HCT116 (cell line): ENCODE measurements at places on chromosomes 16 and 17.

DNA sequence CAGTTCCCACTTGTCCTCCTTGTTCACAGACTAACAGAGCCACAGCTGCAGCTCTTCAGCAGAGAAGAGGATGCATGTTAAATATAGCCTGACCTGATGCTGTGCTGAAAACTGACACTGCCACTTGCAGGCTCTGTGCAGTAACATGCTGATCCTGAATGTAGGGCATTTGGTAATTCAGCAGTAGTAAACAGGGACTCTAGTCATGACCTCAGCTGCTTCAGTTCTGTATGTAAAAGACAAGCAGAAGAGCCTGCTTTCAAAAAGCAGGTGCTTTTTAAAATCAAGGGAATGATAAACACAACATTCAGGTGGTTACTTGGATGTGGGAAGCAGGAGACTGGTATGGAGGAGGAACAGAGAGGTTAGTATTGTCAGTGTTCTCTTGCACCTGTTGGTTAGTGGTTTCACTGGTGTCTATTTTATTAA, 33.8 kb downstream of the ESRP2 start:
- DNase-seq, result no peak

- DNase-seq, result no peak
Measured at GRCh38 chr16:49837688-49838410, 18.1 kb downstream of the ZNF423 start.

DNA sequence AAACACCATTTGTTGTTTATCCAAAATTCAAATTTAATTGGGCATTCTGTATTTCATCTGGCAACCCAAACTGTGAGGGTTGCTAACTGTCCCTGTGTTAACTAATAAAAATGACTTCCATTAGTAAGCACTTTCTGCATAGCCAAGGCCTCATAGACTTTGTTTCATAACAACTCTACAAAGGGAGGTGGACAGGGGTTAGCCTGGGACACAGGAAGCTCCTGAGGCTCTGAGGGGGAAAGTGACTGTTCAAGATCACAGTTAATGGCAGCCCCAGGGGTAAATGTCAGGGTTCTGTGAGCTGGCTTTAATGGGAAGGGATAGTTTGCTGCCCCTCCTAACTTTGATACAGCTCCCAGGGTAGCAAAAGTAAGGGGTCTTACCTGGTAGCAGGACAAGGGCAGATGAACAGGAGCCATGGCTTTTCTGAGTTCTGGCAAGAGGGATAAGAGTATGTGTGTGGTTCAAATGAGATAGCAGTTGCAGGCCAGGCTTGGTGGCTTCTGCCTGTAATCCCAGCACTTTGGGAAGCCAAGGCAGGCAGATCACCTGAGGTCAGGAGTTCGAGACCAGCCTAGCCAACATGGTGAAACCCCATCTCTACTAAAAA, 2.2 kb downstream of the HEATR9 start:
- DNase-seq, result no peak

DNA sequence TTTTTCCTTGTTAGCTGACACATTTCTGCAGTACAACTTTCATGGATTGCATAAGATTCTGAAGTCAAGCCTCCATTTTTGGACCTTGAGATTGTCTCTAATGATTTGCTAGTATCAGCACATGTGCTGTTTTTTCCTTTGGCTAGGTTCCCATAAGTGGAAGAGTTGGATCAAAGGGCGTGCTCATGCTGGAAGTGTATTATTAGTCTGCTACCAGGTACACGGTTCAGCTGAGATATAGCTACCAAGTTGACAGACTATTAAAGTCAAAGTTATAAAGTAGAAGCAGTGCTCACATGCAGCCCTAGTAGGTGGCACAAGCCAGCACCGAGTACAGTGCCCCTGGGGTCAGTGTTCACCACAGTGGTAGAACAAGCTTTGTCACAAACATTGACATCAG, 3.2 kb downstream of the FAHD1 start:
- DNase-seq, result no peak

DNA sequence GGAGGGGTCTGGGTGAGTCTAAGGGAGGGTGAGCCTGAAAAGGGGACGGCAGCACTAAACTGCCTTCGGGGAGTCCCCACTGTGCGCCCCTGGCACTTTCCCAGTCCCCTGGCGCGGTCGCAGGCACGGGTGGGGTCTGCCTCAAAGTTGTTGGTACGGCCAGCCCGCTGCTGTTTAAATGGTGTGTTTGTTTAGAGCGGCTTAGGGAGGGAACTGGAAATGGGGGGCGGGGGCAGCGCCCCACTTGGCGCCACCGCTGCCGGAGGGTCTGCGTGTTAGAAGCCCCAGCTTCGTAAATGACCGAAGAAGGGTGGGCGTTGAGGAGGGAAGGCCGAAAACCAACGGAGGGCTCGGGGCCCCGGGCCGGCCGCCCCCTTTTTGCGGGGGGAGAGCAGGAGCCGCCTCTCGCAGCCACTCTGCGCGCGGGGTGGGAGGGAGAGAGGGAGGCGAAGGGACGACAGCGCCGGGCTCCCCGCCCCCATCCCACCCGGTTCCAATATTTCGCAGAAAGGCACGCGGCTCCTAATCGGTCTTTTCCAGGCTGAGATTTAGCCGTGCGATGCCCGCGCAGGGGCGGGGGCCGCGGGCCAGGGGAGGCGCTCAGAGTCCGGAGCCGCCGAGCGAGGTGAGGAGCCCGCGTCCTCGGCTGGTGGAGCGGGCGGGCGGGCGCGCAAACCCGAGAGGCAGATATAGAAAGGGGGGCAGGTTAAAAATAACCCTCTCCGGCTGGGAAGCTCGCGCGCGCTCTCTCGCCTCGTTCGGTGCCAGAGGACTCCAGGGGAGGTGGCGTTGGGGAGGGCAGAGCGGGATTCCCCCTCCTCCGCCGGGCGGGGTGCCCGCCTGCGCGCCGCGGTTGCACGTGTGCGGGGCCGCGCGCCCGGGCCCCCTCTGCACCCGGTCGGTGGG, 54.9 kb downstream of the SREBF1 start:
- no peak for DNase-seq

GRCh38 chr17:77458202-77459017, 317.6 kb downstream of the SEC14L1 start:
- DNase-seq, result no peak

- DNase-seq, result no peak
Measured at GRCh38 chr16:14205666-14206065, 134.5 kb downstream of the MRTFB start.

- DNase-seq, result peak; percentile 22
Measured at GRCh38 chr17:27455914-27456680, at the start of gene KSR1. Gene KSR1 (plus strand): TSS chr17:27456448. CDS start chr17:27456644, 196 bp downstream.

GRCh38 chr16:72211110-72211509, 39.2 kb upstream of the PMFBP1 start:
- no peak for DNase-seq

DNA sequence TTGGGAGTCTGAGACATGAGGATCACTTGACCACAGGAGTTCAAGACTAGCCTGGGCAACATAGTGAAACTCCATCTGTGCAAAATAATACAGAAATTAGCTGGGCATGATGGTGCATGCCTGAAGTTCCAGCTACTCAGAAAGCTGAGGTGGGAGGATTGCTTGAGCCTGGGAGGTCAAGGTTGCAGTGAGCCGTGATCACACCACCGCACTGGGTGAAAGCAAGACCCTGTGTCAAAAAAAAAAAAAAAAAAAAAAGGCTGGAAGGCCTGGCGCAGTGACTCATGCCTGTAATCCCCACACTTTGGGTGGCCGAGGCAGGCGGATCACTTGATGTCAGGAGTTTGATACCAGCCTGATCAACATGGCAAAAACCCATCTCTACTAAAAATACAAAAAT, 8.1 kb downstream of the UBN1 start:
- DNase-seq, result no peak

- DNase-seq, result no peak
Measured at GRCh38 chr17:48427598-48427997, 2.4 kb downstream of the SKAP1 start.

- DNase-seq, result peak; percentile 66
Measured at GRCh38 chr17:65556014-65556909, 5.2 kb downstream of the AXIN2 start.

DNA sequence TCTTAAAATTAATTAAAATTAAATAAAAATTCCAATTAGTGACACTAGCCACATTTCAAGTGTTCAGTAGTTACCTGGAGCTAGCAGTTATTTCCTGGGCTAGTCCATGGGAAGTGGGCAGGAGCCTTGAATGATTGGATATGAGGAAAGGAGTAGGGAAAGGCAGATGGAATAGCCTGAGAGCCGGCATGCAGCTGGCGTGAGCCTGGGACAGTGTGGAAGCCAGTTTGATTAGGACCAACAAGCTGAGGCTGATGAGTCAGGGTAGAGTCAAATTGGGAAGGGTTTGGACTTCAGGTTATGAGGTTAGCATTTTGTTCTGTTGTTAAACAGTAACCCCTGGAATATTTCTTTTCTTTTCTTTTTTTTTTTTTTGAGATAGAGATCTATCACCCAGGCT, 15.3 kb upstream of the GNA13 start:
- DNase-seq, result no peak

GRCh38 chr17:62705778-62706597, 78.5 kb downstream of the MRC2 start:
- no peak for DNase-seq

DNA sequence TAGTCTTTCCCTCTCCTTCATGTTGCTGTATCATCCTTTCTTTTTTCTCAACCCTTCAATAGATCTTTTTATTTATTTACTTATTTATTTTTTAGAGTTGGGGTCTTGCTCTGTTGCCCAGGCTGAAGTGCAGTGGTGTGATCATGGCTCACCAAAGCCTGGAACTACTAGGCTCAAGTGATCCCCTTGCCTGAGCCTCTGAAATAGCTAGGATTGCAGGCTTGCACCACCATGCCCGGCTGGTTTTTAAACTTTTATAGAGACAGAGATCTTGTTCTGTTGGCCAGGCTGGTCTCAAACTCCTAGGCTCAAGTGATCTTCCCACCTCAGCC, 51.7 kb downstream of the SNX29 start:
- DNase-seq, result no peak
